Stimulated activated CD4-positive, alpha-beta T cell treated with anti-CD3 and anti-CD28 coated beads, TNF-alpha, amount 100 ng/mL, for 1 hour (primary cell): ENCODE measurements at places on chromosomes 4 and X.

DNA sequence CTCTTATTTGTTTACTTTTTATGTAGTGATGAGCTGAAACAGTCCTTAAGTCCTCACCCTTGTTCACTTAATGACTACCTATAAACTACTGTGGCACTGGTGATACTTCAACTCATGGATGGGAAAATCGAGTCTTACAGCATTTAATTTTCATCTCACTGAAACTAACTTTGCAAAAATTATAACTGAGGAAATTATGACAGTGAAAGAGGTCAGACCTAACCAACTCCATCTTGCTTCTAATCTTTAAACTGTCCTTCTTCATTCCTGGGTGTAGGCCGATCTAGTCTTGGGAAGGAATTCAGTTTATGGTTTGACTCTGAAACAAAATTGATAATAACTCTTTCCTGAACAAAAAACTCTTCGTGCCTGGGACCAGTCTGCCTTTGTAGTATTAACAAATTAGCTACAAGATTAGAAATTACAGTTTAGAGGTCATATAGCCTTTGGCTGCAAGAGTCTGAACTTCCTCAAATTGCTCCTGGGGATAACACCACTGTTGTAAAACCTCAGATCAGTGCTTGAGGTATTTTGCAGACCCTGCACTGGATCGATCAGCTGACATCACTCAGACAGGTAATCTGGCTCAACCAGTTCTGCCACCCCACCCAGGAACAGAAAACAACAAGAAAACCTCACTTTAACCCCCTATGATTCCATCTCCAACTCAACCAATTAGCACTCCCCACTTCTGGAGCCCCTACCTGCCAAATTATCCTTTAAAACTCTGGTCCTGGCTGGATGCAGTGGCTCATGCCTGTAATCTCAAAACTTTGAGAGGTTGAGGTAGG lies 995.7 kb upstream of the PRKX start:
- DNase-seq: no peak

- DNase-seq: no peak
Measured at GRCh38 chr4:117096462-117096861, 11.1 kb upstream of the TRAM1L1 start.

DNA sequence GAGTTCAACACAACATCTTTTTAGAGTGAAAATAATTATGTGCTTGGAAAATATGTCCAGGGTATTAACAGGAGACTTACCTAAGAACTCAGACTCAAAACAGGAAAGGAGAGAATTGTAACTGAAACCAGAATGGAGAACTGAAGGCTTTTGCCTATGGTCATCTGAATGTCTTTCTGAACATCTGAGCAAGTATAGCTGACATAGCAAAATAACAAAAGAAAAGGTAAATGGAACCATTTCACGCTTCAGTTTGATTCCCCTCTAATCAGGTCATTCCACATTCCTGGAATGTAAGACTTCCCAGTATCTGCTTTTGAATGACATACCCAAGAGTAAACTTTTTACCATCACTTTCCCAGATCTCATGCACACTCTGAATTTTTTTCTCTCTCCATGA lies 500.4 kb upstream of the HS3ST1 start:
- DNase-seq: no peak

DNA sequence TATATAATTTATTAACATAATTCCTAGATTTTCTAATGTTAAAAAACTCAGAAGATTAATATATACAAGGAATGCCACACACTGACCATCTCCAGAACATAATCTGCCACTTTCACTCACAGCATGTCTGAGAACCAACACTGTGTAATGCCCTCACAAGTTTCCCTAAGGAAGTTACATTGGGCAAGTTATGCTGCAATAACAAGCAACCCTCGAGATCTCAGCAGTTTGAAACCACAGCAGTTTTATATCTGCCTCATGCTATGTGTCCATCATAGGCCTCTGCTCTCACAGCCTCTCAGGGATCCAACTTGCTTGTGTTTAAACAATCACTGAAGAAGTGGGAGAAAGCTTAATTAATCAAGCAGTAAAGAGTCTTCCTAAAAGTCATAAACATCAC lies 250.0 kb upstream of the SLC7A11 start:
- DNase-seq: no peak

GRCh38 chr4:102501447-102501696 lies 213 bp downstream of the NFKB1 start:
- no peak for DNase-seq
